ENCODE measurements at places on chromosomes 11 and 22.

DNA sequence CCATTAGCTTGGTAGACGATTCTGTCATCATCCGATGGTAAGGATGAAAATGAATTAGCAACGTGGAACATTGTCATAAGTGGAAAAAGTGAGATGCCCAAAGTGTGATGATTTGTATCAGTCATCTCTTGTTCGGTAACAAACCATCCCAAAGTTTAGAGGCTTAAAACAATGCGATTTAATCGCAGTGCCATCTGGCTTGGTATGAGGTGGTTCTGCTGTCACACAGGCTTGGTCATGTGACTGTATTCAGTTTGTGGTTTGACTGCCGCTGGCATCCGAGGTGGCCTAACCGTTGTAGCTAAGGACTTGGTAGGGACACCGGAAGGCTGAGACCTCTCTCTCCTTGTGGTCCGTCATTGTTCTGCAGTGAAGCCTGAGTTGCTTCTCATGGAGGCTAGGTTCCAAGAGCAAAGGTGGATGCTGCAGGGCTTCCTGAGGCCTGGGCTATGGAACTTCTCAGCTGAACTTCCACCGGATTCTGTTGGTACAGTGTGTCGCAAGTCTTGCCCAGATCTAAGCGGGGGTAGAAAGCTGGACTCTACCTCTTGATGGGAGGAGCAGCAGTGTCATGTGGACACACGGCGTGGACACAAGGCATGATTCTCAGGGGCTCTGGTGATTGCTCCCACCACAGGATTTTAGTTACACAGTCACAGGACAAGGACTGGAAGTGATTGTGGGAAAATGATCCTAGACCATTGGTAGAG, 36.3 kb downstream of the BCR start:
- peak; percentile 31 for DNase-seq

- DNase-seq: no peak
These were observed 24.9 kb upstream of the CHKA start for GRCh38 chr11:68146010-68146540.

- no peak for DNase-seq
These were observed 117.5 kb upstream of the ZBED5 start for GRCh38 chr11:10975287-10975721.

DNA sequence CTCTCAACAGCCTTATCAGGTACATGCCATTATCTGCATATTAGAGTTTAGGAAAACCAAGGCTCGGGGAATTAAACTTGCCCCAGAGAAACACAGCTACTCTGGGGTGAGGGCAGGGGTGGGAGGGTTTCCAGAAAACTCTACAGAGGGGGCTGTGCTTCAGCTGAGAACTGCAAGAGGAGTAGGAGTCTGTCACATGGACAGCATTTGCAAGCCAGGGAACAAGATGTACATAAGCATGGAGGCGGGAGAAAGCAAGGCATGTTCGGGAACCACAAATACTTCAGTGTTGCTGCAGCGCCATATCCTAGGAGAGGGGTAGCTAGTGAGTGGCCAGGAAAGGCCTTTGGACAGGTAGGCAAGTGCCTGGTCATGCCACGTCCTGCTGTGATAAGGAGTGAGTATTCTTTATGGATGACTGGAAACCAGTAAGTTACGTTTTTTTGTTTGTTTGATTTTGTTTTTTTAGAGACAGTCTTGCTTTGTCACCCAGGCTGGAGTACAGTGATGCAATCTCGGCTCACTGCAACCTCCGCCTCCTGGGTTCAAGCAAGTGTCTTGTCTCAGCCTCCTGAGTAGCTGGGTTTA, 57.2 kb downstream of the GRAMD1B start:
- DNase-seq: no peak

DNA sequence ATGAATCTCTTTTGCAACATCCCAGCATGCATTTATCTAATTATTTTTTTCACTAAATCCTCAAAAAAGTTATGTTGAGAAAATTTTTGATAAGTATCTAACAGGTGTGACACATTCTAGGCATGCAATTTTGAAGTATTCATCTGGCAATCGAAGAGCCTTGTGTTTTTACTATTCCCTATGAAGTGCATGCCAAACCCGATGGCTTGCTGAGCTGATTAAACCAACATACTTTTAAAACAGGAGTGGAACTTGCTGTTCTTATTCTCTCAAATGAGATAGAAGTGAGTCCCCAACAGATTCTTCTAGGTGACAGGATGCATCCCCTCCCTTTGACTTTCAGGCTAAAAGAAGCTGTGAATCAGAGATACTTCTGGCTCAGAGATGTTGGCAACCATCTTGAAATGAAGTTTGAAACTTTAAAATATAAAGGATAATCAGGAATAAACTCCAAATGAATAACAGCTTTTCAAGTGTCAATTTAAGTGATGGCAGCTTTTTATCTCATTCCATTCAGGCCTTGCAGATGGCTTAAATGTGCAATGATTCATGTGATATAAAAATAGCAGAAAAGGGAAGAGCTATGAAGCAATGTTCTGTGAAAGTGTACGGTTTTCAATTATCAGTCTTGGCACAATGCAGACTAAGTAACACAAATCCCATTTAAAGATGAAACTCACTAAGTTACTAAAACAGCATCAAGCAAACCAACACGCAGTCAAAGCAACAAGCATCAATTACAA, 67.7 kb downstream of the APOL5 start:
- DNase-seq: no peak

DNA sequence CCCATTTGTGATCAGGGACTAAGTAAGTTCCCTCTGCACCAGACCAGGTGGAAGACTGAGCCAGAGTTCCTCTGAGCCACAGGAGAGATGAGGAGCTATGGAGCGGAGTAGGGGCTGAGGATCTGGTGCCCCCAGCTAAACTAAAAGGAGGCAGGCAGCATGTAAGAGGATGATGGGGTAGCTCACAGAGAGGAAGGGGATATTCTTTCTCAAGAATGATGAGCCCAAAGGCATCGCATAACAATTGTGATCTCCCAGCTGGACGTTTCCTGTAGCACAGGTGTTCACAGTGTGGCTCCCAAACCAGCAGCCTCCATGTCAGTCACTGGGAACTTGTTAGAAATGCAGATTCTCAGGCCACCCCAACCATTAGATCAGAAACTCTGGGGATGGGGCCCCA, 24.4 kb downstream of the ADAMTS8 start:
- DNase-seq: no peak

DNA sequence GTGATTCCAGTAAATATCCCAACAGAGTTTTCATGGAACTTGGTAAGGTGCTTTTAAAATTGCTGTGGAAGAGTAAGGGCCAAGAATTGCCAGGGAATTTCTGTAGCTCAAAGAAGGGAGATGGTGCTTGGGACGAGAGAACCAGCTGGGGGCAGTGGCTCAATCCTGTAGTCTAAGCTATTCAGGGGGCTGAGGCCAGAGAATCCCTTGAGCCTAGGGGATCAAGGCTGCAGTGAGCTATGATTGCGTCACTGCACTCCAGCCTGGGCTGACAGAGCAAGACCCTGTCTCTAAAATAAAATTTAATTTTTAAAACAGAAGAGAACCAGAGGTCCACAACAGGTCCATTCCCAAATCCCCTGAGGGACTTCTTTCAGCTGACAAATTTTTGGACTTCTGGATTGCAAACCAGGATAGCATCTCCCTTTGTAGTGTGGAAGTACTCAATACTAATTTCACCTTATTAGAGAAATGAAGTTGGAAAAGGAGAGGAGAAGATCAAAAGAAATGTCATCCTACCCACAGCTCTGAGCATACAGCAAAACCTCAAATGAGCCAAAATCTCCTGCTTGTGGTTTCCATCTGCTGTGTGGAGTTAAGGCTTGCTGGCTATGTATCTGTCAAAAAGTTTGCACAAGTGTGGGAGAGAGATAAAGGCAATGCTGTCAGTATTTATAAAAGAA, 59.2 kb upstream of the CLPB start:
- DNase-seq: no peak

DNA sequence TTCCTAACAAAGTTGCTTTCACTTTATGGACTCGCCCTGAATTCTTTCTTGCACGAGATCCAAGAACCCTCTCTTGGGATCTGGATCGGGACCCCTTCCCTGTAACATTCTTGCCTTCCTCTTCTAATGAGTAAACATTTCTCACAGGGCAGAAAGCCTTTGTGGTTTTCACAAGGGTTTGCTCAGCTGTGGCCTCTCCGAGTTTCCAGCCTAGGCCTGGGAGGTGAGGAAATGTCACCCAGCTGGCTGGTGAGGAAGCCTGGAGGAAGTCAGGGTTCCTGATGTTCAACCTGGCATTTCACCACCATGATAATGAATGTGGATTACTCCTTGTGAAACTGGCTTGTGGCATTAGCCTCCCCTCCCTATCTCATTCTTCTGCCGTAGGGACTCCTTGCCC, 224.9 kb downstream of the DSCAML1 start:
- no peak for DNase-seq

DNA sequence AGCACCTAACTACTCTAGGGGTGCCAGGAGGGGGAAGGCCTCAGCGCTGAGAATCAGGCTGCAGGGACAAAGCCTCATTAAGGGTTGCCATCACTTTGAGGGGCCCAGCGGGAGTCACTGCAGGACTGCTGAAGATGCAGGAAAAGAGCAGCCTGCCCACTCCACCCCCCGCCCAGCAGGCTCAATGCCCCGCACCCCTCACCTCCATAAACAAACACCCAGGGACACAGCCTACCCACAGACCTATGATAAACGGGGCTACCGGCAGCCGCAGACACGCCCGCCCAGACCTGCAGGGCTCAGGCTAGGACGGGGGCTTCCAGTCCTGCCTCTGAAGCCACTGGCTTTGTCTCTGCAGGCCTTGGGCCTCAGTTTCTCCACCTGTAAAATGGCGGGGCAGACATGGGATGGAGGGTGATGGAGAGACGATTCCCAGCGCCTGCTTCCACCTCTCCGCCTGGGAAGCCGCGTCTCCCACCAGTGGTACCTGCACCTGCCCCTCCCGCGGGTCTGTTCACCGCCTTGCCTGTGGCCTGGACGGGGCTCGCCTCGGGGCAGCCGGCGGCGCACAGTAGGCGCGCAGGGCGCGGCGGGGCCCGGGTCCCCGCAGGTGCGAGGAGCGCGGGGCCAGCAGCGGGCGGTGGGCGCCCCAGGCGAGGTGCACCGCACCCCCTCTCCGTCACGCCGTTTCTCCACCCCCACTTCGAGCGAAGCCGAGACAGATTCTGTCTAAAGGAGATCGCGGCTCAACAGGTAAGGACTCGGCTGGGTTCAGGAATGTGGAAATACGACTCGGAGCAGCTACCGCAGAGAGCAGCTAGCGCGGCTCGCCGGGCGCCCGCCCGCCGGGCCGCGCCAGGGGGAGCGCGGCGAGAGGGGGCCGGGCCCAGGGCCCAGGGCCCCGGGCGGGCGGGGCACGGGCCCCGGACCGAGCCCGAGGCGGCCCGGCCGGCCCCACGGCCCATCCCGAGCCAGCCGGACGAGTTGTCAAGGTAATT, 1.5 kb downstream of the WNT7B start:
- DNase-seq: no peak

DNA sequence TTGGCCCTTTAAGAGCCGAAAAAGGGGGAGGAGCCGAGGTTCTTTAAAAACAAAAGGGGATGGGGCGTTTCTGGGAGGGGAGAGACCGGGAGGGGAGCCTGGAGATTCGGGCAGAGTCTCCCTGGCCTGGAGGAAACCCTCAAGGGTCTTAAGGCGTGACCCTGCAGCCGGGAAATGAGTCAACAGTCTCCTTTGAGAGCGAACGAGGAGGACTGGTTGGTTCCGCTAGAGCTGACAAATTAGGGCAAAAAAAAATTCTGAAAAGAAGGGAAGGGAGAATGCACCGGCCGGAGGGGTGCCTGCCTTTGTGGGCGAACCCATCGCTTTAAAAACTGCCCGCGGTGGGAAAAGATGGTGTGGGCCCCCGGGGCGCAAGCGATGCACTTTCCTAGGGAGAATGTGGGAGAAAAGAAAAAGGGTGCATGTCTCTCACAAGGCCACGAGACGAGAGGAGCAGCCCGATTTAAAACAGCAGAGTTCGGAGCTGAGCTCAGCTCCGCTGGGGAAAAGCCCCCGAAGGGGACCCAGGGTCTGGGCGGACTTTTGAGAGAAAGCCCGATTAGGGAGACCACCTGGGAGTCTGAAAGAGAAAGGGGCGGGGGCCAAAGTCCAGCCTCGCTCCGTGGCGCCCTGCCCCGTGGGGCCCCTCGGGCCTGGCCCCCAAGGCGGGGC, 874 bp downstream of the ZFTA start:
- no peak for DNase-seq

DNA sequence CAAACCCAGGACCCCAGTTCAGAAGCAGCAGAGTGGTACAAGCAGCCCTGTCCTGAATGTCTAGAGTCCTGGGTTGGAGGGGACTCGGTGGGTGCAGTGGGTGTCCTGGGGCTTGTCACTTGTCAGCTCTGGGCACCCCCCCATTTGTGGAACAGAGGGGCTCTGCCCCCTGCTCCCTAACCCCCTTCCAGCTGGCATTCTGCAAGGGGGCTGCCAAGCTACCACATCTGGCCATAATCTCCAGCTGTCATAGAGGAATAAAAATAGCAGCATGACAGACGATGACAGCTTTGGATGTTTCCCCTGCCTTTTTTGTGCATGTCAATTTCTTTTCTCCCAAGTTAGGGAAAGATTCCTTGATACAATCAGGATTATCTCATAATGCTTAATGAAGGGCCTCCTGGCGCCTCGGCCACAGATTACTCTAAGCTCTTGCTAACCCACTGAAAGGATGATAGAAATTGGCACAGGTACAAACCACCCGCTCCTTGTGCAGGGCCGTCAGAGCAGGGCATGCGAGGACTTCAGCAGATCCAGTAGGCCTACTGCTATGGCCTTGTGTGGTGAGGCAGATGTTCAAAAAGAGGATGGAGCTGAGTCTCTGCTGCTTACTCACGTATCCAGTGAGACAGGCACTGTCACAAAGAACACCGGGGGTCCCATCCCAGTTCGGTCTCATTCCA, 83.0 kb downstream of the ISX start:
- no peak for DNase-seq

DNA sequence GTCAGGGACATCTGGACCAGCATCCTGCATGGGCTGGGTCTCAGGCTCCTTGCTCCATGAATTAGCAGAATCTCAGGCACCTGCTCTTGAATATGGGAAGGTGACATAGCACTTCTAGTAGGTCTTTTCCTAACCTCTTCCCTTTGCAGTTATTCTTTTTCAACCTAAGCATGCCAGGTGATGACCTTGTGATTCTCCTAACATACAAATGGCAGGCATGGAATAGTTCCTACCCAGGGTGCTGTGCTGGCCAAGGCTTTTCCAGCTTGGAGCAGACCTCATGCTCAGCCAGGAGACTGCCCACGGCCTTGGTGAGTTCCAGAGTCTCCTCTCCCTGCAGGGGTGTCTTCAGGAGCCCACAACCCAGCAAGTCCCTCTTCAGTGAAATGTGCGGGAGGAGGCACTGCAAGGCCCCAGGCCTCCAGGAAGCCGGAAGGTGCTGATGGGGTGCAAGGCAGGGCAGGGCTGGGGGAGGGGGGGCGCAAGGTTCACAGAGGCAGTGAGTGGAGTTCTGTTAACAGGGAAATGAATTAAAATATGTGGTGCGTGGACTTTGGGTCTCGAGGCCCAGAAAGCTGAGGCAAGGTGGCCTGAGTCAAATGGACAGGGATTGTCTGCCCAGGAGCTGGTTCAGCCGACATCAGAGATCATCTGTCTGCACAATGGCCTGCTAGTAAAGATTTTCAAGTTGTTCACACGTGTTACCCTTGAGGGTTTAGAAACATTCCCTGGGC, 75.9 kb upstream of the SEPTIN5 start:
- DNase-seq: no peak

Measured in stimulated activated CD8-positive, alpha-beta memory T cell treated with anti-CD3 and anti-CD28 coated beads, Interleukin-15, amount 100 ng/mL, for 4 hours (primary cell).